NCI-H345 (cell line): ENCODE measurements at places on chromosomes 3 and 15.

- no peak for DNase-seq
Measured at GRCh38 chr3:125220727-125221429, 8.3 kb upstream of the SLC12A8 start.

- no peak for DNase-seq
Measured at GRCh38 chr15:98813951-98814350, 165.6 kb downstream of the IGF1R start.

DNA sequence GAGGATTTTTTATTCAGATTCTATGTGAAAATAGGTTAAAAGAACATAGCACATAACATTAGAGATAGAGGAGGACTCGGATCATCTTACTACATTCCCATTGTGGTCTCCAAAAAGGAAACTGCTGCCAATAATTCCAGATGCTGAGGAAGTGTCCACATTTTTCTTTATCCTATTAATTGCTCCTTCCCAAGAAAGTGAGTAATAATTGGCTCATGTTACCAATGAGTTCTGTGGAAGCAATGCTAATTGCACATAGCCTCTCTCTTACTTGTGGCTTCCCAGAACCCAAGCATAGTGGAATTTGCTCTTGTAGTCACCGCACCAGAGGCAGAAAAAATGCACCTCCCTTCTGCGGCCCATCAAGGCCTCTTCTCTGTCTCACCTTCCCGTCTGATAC is 208.4 kb downstream of the PLOD2 start:
- DNase-seq, result no peak

- no peak for DNase-seq
Measured at GRCh38 chr3:13141991-13142412, 68.8 kb upstream of the IQSEC1 start.

DNA sequence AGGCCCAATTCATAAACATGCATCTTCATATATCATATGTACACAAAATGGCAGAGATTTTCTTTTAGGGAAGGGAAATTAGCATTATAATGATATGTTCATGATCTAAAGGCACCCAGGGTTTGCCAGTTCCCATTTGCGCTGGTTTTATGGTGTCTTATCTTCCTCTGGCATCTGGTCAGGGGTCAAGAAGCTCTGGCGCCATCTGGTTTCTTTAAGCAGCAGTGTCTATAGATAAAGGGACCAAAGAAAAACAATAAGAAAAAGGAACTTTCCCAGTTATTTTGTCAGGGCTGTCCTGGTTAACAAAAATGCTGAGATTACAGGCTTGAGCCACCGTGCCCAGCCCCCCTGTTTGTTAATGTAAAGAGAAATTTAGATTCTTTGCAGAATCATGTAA is 3.3 kb upstream of the DCP1A start:
- no peak for DNase-seq

- DNase-seq, result peak; percentile 70
Measured at GRCh38 chr3:35042210-35042991, 596.9 kb upstream of the ARPP21 start.

DNA sequence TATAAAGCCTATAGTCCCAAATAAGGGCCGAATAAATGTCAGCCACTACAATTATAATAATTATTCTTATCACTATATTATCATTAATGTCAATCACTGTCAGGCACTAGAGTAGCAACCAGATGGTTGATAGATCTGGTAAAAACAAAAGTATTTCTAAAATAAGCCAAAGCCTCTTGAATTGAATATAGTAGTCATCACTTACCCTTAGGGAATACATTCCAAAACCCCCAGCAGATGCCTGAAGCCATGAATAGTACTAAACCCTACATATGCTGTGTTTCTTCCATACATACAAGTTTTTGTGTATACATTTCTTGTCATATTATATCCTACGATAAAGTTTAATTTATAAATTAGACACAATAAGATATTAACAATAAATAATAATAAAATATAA is 59.1 kb downstream of the LRRC3B start:
- DNase-seq, result no peak

DNA sequence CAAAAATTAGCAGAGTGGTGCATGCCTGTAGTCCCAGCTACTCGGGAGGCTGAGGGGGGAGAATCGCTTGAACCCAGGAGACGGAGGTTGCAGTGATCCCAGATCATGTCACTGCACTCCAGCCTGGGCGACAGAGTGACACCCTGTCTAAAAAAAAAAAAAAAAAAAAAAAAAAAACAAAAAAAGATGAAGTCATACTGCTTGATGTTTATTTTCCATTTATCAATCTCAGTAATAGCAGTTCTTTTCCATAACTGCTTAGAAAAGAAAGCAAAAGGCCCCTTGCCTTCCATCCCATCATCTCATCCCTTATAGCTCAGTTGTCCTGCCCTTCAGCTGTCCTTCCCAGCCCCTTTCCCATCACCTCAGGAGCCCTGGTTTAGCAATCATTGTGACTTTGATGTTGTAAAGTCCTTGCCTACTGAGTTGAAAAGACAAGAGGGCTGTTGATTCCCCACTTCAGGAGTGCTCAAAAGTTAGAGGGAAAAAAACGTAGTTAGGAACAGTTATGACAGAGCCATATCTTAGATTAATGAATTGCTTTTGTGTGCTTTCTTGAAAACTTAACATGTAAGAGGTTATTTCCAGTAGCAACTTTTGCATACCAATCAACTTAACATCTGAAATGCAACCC is 18.0 kb upstream of the THRB start:
- no peak for DNase-seq

GRCh38 chr3:30504939-30505338 is 101.5 kb upstream of the TGFBR2 start:
- DNase-seq, result no peak

GRCh38 chr3:104180906-104181305 is 1185.8 kb upstream of the ALCAM start:
- no peak for DNase-seq

- DNase-seq, result no peak
Measured at GRCh38 chr3:139574026-139574947, 34.7 kb upstream of the RBP1 start.

- DNase-seq, result no peak
Measured at GRCh38 chr3:111858642-111859041, 423 bp upstream of the PHLDB2 start.

DNA sequence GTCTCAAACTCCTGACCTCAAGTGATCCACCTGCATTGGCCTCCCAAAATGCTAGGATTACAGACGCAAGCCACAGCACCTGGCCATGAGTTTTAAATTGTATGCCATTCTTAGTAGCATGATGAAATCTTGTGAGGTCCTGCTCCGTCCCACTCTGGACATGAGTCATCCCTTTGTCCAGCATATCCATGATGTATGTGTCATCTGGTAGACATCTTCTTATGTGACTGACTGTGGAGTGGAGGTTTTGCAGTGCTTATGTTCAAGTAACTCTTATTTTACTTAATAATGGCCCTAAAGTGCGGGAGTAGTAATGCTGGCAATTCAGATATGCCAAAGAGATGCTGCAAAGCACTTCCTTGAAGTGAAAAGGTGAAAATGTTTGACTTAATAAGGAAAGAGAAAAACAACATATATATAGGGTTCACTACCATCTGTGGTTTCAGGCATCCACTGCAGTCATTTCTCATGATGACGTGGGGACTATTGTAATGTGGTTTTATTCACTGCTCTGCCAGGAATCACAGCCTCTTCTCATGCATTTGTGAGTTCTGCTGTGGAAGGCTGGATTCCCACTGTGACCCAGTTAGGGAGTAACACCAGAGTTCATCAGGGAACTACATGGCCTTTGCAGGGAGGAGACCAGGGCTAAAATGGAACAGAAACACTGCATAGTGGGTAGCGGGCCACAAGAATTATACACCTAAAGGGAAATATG is 204.6 kb upstream of the STRIT1 start:
- no peak for DNase-seq

DNA sequence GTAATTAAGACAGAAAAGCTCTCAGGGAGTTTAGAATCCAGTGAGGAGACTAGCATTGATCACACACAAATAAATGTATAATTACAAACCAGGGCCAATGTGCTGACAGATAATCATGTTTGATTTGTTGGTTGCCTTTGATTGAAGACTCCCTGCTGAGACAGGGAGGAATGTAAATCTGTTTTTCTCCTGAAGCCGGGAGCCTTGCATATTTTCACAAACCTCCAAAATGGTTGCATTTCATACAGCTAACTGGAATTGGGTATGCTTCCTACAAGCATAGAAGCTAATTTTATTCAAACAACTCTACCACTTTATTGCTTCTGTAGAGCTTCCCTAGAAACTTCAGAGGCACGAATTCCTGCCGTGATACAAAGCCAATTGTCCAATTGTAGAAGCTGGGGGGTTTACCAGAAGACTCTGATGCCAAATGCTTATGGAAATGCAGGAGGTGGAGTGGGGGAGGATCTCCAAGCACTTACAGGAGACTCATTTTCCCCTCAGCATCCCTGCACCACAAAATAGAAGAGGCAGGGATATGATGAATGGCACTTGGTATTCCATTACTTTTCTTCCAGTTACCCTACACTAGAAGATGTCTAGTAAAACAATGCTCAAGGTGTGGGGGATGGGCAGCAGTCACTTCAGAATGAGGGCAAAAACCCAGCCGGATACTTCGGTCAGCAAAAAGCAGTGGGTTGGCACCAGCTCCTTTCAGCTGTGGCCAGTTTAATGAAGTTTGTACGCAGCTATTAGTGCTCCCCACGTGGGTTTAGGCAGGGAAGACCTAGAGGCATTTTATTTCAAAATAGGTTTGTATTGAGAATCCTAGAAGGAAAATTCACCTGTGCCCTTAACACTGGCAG is 11.4 kb upstream of the MEX3B start:
- DNase-seq, result no peak

DNA sequence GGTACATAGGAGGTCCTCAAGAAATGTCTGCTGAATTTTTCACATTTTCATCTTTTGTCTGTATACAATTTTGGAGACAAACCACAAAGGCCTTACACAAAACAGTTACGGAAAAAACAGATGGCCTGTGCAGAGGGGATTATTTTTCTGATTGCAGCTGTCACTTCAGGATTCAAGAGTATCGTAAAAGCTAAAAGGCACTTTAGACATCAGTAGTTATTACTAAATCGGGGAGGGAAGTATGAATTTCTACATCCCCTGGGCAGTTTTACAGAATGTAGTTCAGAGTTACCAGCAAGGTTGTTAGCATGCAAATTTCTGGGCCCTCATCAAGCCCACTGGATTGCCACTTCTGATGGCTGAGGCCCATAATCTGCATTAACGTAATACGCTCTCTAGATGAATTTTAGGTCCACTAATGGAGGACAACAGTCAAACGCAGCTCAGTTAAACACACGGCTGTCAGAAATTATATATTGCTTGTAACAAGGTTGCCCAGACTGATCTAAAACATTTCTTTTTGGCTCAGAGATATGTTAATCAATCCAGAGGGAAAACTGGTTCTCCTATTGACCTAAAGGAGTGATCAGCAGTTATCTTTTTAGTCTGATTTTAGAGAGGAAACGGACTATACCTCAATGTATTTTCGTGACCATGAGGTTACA is 1.1 kb downstream of the RIOX2 start:
- no peak for DNase-seq

DNA sequence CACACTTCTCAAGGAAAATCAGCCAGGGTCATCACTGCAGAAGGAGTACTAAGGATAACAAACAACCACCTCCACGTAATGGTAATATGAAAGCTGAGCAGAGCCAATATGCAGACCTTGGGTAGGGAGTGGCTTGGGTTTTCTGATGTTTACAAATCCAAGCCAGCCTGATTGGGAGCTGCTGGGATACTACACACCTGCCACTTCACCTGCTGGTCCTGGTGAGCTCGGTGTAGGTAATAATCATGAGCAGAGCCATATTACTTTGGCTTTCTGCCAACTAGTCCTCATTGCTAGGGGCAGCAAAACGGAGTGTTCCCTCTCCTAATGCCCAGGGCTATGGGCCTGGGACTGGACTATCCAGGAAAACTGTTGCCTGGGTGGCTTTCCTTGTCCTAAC is 433.5 kb upstream of the PPP2R3A start:
- DNase-seq, result peak; percentile 82

GRCh38 chr15:89221543-89221942 is at the start of gene RLBP1:
Gene RLBP1 (minus strand): TSS chr15:89221579. CDS start chr15:89218975, 2,604 bp downstream.
- no peak for DNase-seq

DNA sequence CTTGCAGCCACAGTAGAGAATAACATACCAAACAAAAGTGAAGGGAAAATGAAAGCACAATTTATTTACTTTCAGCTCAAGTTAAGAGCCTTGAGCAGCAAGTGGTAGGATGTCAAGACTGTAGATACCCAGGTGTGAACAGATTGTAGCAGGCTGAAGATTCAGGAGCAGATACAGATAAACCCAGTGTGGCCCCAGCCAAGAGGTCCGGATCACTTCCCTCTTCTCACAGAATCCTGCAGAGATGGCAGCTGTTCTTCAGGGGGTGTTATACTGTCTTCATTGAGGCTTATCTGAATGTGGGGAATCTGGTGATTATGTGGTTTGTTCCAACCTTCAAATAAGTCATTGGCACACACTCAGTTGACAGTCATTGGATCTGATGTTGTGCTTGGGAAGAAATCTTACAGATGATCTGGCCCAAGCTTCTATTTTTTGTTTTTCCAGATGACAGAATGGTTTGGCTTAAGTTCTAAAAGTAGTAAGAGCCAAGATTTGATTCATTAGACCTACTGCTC is 2.2 kb downstream of the STARD9 start:
- DNase-seq, result no peak

DNA sequence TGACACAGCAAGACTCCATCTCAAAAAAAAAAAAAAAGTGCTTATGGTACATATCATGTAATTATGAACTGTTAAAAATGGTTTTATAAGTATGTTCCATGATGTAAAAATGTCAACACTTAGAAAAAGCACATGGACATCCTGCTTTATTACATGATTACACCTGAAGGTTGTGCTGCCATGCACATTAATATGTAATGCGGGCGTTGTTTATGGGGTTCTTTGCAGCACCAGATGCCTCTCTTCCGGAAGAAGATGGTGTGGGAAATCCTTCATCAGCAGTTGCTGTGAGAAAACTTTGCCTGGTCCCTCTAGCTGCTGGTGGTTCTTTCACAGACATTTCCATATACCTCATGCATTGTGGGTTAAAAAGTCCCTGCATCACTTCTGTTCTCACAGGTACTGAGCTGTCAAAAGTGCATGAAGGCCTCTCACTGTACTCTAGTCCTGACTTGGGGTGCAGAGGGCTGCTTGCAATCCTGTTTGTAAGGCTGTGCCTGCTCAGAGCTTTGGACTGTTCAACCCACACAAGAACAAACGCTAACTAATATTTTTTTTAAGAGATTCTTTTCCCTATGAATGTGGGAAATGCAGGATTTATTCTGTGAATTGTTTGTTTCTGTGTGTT is 43.6 kb downstream of the SENP2 start:
- no peak for DNase-seq

- DNase-seq, result no peak
Measured at GRCh38 chr15:81413851-81414250, 39.8 kb upstream of the TMC3 start.

GRCh38 chr3:188092648-188093047 is 61.3 kb upstream of the LPP start:
- no peak for DNase-seq
